ENCODE measurements at places on chromosomes 1 and 21.

- no peak for DNase-seq
Measured at GRCh38 chr1:234230414-234230862, 142.8 kb upstream of the COA6 start.

- DNase-seq, result no peak
Measured at GRCh38 chr1:225897595-225898514, 8.9 kb upstream of the LEFTY1 start.

- no peak for DNase-seq
Measured at GRCh38 chr1:7989762-7990428, 28.4 kb downstream of the PARK7 start.

DNA sequence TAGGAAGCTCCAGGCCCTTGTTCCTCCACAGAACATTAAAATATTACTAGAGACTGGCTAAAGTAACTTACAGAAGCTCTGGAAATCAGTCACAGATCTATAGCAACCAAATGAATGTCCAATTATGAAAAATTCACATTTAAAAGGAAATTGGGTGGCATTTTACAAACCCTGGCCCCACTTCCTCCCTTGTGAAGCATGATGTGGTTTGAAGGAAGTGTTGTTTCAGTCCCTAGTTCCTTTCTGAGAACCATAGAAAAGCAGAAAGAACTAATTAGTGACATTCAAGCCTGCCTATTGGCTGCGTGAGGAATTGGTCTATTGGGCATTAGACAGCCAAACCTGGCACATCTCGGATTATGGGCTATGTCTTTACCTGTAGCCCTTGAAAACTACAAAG, 649.7 kb upstream of the NEGR1 start:
- no peak for DNase-seq

DNA sequence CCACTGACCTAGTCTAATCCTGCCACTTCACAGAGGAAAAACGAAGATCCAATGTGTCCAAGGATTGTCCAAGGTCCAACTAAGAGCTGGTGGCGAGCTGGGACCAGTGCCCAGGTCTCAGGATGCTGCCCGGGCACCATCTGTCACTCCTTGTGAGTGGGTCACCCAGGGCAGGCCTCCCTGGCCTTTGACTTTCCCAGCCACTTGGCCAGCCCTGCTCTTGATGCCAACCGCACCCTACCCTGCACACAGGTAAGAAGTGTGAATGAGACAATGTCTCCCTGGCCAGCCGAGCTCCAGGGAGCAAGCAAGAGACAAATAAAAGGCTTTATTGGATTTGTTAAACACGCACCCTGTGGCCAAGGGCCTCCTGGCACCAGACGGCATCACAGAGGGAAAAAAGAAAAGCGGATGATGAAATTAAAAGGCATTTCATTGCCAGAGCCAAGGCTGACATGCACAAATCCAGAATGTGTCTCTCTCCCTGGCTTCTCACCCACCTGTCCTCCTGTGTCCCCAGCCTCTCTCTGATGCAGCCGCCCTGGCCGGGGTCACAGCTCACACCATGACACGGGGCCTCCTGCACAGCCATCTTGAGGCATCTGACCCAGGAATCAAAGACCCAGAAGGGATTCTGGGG, 72.8 kb downstream of the CAMK2N1 start:
- no peak for DNase-seq

GRCh38 chr1:159854116-159854692, 8.3 kb downstream of the VSIG8 start:
- no peak for DNase-seq

DNA sequence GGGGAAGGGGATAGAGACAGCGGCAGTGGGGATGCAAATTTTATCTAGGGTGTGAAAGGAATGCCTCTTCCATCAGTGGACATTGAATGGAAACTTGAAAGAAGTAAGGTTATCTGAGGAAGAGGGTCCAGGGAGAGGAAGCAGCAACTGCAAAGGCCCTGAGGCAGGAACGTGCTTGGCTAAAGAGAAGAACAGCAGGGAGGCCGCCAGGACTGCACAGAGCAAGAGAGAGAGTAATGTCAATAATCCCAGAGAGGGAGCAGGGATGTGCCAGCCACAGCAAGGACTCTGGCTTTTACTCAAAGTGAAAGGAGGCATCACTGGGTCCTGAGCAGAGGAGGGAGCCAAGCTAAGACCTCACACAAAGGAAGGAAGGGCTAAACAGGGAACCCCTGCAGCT, 50.9 kb downstream of the KCND3 start:
- DNase-seq, result no peak

GRCh38 chr1:172713466-172713865, 54.6 kb downstream of the FASLG start:
- no peak for DNase-seq

- no peak for DNase-seq
Measured at GRCh38 chr21:31354122-31354521, 10.1 kb upstream of the TIAM1 start.

GRCh38 chr21:14493731-14494130, 52.4 kb downstream of the SAMSN1 start:
- no peak for DNase-seq

DNA sequence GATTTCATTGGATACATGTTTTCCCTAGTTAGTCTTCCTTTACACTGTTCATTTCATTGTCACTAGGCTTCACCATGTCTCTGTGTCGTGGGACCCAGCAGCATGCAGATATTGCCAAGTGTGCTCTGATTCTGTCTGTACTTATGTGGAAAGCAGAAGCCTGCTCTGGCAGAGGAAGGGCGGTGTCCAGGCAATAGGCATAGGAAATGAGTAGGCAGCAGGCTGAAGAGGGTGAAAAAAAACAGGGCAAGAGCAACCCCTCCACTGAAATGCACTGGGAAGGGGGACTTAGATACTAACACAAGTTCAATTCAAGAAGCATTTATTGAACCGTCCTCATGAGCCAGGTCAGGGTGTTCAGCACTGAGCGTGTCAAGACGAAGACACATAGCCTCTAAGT, 85.2 kb upstream of the VAV3 start:
- DNase-seq, result no peak

DNA sequence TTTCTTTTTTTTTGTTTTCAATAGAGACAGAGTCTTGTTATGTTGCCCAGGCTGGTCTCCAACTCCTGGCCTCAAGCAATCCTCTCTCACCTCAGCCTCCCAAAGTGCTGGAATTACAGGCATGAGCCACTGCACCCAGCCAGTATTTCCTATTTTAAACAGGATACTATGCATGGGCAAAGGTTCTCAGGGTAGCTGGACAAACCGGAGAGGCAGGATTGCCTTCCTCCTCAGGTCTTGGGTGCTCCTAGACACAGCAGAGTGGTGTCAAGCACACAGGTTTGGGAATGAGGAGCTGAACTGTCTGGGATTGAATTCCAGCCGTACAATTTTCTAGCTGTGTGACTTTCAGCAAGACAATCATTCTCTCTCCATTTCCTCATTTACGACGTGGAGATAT, 22.9 kb upstream of the HNRNPU start:
- DNase-seq, result no peak

- no peak for DNase-seq
Measured at GRCh38 chr1:19682257-19682656, 17.6 kb downstream of the HTR6 start.

DNA sequence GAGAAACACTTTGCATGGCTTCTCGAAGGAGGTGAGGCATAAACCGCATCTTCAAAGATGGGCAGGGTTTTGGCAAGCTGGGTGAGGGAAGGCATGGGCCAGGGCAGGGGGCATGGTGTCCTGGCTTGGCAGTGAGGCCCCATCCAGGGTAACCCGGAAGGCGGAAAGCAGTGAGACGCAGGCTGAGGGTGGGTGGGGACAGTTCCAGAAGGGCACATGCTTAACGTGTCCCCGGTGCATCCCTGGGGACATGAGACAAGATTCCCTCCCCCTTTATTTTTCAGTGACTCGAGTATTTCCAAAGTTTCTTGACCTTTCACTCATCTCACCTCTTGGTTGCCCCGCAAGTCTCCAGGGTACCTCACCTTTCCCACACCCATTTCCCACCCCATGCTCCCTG, 122.8 kb upstream of the SLC25A33 start:
- no peak for DNase-seq

DNA sequence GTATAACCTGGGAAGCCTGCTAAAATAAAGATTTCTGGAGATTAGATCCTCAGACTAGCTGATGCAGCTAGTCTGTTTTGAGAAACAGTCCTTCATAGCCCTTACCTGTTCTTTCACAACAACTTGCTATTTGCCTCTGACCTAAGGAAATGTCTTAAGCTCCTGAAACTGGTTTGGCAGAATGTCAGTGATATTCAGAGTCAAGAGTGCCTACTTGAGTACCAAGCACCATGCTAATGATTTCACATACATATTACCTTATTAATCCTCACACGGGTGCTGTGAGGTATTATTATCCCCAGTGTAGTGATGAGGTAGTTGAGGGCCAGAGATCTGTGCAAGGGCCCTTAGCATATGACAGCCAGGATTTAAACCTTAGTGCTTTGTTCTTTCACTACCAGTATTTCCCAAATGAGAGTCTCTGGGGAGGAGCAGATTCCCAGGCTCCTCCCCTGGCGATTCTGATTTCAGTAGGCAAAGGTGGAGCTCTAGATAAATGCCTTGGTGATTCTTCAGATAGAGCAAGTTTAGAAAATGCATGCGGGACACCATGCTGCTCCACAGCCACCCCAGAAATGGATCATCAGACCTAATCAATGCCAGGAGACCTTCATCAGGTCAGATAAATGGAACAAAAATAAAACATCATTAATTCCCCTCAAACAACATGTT, 47.4 kb upstream of the WNT2B start:
- DNase-seq, result no peak

GRCh38 chr1:167681024-167681423, 40.8 kb upstream of the MPZL1 start:
- DNase-seq, result no peak

DNA sequence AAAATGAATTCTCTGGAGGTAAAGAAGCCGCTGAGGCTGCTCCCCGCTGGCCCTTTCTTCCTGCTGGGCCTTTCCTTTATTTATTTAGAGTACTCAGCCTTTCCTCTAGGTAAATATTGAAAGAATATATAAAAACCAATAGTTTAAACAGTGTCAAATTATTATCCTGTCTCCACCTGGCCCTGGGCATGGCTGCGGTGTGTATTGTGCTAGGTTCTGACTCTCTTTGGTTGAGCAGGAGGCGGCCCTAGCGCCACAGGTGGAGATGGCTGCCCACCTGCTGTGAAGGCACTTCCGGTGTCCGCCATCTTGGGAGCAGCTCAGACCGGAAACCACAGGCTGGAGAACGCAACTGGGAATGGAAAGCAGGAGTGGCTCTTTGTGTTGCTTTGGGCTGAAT, 29.0 kb upstream of the CLDN14 start:
- DNase-seq, result no peak

- DNase-seq, result no peak
Measured at GRCh38 chr1:2124446-2125198, 70.0 kb downstream of the FAAP20 start.

DNA sequence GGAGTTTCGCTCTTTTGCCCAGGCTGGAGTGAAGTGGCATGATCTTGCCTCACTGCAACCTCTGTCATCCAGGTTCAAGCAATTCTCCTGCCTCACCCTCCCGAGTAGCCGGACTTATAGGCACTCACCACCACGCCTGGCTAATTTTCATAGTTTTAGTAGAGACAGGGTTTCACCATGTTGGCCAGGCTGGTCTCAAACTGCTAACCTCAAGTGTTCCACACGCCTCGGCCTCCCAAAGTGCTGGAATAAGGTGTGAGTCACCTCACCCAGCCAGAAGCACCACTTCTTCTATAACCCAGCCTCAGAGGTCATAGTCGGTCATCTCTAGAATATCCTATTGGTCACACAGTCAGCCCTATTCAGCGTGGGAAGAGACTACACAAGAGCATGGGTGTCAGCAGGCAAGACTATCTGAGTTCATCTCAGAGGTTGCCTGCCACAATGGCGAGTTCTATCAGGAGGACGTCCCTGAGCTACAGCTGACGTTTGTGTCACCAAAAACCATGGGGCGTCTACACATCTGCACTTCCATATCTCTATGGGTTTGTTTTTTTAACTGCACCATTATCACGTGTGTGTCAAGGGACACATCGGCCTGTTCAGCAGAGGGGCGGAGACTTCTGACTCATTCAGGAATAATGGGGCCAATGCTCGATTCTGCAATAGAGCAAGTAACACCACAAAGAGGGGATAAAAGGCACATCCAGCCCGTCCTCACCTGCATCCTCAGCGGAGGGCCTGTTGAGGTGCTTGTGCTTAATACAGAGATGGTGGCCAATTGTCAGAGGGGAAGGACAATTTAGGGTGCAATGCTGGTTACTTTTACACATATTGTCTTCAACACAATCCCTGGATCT, 256.3 kb upstream of the IRF2BP2 start:
- no peak for DNase-seq

- DNase-seq, result peak; percentile 61
Measured at GRCh38 chr21:41878831-41879189, 334 bp downstream of the PRDM15 start.

GRCh38 chr1:66623812-66624211, 89.9 kb downstream of the SGIP1 start:
- no peak for DNase-seq

DNA sequence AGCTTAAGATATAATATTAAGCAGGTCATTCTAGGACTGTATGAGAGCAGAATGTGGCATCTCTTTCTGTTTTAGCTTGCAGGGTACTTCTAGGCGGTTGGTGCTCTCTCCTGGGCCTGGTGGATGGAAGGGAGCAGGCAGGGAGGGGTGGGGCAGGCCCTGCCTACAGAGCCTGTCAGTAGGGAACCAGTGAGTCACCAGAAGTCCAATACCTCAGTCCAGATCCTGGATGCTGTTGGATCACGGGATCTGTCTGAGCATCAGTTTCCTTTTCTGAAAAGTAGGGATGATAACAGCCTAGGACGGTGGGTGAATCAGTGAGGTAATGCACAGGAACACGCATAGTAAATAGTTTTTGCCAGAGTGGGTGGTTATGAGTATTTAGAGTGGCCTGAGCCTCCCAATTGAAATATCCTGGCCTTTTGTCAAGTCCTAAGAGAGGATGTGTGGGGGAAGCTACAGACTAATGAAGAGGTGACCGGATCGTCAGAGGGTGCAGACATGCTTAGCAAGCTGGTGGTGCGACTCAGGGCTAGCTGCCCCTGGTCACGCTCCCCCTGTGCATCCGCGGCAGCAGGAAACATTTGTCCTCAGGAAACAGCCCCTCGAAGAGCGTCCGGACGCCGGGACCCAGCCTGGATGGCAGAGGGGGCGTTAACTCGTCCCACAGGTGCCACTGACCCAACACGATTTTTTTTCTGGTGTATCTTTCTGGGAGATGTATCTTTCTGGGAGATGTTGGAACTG, 23.9 kb downstream of the NAV1 start:
- no peak for DNase-seq

Data from stimulated activated CD8-positive, alpha-beta memory T cell treated with anti-CD3 and anti-CD28 coated beads, Interleukin-15, amount 100 ng/mL, for 1 hour (primary cell).